ENCODE measurements at places on chromosomes 5 and 9.

DNA sequence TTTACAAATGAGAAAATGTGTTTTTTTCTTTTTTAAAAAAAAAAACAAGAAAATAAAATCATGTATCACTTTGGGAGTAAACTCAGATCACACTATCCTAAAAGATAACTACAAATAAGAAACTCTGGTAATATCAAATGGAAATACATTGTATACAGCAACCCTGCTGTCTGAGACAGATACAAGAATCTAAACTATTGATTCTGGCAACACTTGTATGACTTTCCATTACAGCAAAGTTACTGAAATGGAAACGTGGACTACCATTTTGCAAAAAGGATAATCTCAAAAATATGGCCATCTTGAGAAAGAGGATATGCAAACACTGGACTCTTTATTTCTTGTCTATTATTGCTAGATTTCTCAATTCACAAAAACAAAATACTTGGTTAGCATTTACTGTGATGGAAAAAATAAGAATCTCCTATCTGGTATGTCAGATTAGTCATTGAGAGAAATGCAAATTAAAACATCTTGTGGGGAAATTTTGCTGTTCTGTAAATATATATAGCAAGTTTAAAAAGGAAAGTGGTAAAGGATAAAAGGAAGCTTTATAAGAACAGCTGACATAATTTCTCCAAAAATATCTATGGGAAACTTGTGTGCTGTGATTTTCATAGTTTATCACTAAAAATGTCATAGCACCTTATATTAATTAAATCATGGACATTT lies 112.9 kb upstream of the FER start:
- DNase-seq, result no peak

GRCh38 chr5:38641003-38641402 lies 84.6 kb upstream of the LIFR start:
- no peak for DNase-seq

DNA sequence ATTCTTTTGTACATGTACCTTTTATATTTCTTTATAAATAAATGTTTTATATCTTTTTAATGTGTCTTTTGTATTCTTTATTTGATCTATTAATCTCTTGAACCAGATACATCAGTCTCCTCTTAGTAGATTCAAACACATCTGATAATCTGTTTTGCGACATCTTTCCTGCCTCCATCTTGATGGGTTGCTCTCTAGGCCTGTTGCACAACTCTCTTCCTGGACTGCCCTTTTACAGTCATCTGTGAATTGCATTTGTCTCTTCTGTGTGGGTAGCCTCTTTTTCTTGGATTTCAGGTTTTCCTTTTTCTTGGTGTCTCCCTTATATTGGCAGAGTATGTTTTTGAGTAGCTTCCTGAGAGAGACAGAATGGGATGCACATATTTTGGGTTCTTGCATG lies 6.2 kb downstream of the ZFYVE16 start:
- DNase-seq, result no peak

DNA sequence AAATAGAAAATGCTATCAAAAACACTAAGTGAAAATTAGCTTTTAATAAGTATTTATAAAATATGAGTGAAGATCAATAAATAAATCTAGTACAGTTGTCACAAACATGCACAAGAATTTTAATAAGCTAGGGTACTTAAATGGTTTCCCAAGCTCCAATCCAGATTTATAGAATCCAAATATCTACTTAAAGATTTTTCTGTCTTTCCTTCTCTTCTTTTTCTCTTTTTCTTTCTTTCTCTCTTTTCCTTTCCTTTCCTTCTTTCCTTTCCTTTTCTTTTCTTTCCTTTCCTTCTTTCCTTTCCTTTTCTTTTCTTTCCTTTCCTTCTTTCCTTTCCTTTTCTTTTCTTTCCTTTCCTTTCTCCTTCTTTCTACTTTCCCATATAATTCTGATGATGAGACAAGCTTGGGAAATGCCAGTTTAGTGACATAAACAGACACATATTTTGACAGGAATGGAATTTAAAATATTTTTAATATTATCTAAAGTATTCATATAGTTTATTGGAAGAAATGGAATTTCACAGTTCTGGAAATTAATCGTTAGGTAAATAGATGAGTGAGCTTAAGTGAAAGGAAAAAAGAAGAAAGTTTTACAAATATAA lies 832.8 kb downstream of the NR2F1-AS1 start:
- no peak for DNase-seq

- no peak for DNase-seq
These were observed 299.6 kb downstream of the FBXL7 start for GRCh38 chr5:15799612-15800011.
